ENCODE measurements at places on chromosomes 5 and 9. TPM values are rescaled to one million over a fixed set of nuclear protein-coding genes. Genes with fewer than 3 reads are reported as not detected.

- no peak for DNase-seq
Observed at GRCh38 chr5:72107901-72108201, 576 bp downstream of the MAP1B start.

DNA sequence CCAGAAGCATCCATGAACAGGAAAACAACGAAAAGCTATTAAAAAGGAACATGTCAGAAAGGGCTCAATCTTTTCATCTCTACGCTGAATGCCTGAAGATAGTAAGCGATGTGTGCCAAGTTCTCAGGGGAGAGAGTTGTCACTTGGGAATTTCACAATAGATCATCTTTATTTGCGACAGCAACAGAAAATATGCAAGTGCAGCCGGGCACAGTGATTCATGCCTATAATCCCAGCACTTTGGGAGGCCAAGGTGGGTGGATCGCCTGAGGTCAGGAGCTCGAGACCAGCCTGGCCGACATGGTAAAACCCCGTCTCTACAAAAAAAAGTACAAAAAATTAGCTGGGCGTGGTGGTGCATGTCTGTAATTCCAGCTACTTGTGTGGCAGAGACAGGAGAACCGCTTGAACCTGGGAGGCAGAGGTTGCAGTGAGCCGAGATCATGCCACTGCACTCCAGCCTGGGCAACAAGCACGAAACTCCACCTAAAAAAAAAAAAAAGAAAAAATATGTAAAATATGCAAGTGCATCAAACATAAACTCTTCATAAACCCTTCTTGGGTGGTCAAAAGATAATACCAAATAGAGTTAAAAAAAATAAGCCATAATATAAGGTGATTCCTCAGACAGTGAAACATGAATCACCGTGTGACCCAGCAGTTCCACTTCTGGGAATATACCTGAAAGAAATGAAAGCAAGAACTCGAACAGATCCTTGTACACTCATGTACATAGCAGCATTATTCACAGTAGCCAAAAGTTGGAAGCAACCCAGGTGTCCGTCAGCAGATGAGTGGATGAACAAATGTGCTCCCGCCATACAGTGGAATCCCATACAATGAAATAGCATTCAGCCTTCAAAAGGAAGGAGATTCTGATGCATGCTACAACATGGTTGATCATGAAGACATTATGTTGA, 16.2 kb downstream of the SFXN1 start:
- DNase-seq, result no peak

GRCh38 chr5:5335700-5336264, 86.7 kb upstream of the ICE1 start:
- no peak for DNase-seq

GRCh38 chr9:34986540-34987047, 3.0 kb upstream of the DNAJB5 start:
- DNase-seq, result no peak

- DNase-seq, result no peak
Observed at GRCh38 chr5:93163010-93163663, 417.9 kb downstream of the NR2F1-AS1 start.

DNA sequence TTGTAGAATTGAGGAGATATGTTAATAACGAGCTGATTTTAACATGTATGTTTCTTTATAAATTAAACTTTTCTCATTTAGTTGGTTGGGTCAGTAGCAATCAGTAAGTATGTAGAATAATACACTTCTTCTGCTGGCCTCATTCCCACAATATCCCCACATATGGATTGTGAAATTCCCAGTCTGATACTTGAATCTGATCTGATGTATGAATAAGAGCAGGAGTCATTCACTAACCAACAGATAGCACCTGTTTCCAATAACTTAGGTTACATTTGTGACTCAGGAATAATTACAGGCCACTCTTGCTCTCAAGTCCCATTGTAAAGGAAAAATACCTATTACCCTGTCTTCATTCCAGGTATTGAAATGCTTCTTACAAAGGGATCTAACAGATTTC, 23.9 kb downstream of the SLC36A1 start:
- no peak for DNase-seq

- DNase-seq, result no peak
Observed at GRCh38 chr5:45542421-45542820, 153.8 kb downstream of the HCN1 start.

- no peak for DNase-seq
Observed at GRCh38 chr5:31086839-31087415, 106.6 kb upstream of the CDH6 start.

DNA sequence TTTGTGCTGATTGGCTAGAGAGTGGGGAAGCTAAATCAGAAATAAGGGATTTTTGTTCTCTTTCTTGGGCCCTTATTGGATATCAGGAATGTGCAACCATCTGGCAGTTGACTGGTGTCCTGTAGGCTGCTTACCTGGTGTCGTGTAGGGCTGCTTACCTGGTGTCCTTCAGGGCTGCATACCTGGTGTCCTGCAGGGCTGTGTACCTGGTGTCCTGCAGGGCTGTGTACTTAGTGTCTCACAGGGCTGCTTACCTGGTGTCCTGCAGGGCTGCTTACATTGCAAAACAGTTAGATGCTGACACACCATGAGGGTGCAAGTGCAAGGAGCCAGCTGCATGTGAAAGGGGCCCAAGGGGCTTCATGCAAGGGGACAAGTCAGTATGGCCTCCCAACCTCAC, 249.3 kb downstream of the ICE1 start:
- no peak for DNase-seq

DNA sequence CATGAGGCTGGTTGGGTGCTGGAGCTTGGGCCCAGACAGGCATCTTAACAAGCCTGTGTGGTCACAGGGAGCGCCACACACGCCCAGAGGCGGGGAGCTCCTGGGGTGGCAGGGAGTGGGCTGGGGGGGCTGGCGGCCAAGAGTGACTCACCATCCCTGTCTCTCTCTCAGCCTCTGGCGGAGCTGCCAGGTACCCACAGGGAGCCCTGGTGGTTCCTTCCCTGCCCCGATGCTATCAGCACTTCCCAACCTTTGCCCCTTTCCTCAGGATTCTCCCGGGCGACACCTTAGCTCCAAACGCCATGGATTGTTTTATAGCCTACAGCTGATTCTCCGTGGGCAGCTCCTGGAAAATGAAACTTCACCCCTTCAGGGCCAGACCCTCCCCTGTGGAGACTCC, 5.5 kb downstream of the SLC9A3 start:
- DNase-seq, result no peak

CDH6 gene
- not detected for total RNA-seq

PDZD2 gene
- 1.2 TPM for total RNA-seq

XPA gene
- 6.3 TPM for total RNA-seq

PRDM9 gene
- total RNA-seq, result not detected

ANXA2R gene
- total RNA-seq, result 6.0 TPM

BHMT2 gene
- 6.2 TPM for total RNA-seq

ARID3C gene
- total RNA-seq, result 0.25 TPM

EPB41L4B gene
- total RNA-seq, result 0.51 TPM

PAPPA gene
- total RNA-seq, result under 0.01 TPM
